ENCODE measurements at places on chromosomes 16 and 17. TPM values are rescaled to one million over a fixed set of nuclear protein-coding genes. Genes with fewer than 3 reads are reported as not detected.

- no peak for DNase-seq
Measured at GRCh38 chr16:19716183-19716582, 1.8 kb downstream of the KNOP1 start.

- no peak for DNase-seq
Measured at GRCh38 chr17:7562208-7562605, 488 bp downstream of the SENP3 start.

GRCh38 chr17:68458260-68459036 lies 1.2 kb upstream of the WIPI1 start:
- no peak for DNase-seq

- DNase-seq = no peak
Measured at GRCh38 chr17:14044702-14045101, 24.6 kb upstream of the COX10 start.

- DNase-seq = no peak
Measured at GRCh38 chr16:67302076-67302475, 22.7 kb downstream of the PLEKHG4 start.

DNA sequence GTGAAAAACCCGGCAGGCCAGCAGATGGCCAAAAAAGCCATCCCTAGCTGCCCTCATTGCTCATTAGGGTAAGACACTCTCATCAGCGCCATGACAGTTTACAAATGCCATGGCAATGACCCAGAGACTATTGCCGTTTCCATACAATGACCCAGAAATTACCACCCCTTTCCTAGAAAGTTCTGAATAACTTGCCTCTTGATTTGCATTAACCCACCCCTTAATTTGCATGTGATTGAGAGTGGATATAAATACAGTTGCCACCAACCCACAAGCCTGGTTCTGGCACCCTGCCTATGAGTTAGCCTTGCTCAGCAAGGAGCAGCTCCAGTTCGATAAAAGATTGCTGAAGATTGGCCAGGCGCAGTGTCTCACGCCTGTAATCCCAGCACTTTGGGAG lies 16.1 kb upstream of the C16orf54 start:
- DNase-seq = no peak

DNA sequence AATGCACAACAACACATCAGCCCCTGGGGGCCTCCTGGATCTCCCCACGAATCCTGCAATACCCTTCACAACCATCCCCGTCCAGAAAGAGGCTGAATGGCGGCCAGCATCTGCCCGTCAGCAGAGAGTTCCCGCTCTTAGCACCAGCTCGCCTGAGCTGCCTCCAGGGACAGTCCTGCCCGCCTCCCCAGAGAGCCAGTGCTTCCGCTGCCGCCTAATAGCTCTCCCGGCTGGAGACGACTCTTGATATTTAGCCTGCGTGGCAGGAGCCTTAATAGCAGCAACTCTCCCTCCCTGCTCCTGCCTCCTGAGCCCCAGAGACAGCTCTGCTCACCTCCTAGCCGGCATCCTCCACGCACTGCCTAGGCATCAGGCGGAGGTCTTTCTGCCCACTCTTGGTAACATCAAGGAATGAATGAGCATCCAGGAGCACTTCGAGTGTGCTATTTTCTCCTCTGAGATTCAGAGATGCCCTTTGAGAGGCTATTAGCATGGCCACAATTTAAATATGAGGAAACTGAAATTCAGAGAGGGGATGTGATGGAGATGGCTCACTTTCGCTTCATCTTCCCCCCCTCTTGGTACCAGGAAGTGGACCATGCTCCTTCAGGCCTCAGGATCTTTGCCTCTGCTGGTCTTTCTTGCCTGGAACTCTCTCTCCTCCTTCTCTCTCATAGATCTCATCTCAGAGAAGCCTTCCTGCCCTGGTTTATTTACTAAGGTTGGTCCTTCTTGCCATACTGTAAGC lies 67.9 kb downstream of the RAI1 start:
- no peak for DNase-seq

GRCh38 chr17:39239640-39240314 lies 14.0 kb upstream of the STAC2 start:
- no peak for DNase-seq

DNA sequence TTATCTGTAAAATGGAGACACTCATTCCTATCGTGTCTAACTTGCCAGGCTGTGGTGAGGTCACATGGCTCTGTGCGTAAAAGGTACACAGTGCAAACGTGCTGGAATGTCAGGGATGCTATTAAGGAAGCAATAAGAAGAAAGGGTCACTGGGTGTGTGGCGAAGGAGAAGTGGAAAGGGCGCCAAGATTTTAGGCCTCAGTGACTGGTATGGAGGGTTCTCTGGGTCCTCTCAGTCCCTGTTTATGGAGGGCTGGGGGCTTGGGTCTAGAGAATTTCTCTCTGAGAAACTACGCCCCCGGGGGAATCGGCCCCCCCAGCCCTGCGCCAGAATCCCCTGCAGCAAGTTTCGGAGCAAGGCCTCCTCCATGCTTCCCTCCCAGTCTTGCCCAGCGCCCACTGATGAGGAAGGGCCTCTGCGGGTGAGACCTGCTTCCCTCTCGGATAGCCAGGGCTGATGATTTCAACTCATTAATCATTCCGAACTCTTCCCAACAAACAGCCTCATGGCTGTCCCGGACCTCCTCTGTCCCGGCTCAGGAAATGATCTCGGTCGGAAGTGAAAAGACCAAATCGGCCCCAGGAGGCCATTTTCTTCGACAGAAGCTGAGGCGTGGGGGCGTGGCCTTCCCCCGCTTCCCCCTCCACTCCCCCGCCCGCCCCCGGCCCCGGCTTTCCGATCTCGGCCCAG lies 1.2 kb upstream of the HEXIM1 start:
- DNase-seq = peak; percentile 61

- DNase-seq = no peak
Measured at GRCh38 chr16:66408163-66409048, 18.7 kb upstream of the BEAN1 start.

ZMYND15 gene
- not detected for total RNA-seq

FBXW10B gene
- 1.4 TPM for total RNA-seq

CCDC78 gene
- not detected for total RNA-seq

RBFOX1 gene
- total RNA-seq = 42.5 TPM

CACNA1G gene
- not detected for total RNA-seq

TOX3 gene
- not detected for total RNA-seq

SLC52A1 gene
- total RNA-seq = not detected

AURKB gene
- 2.3 TPM for total RNA-seq

MT1H gene
- not detected for total RNA-seq
